Right hindlimb (tissue), 1 donor: ENCODE measurements at places on chromosomes 2 and 18.

GRCh38 chr2:237873421-237873831 is 14.0 kb downstream of the RAMP1 start:
- DNase-seq = peak; percentile 60

- DNase-seq = no peak
Measured at GRCh38 chr2:134512734-134513464, 205.9 kb downstream of the TMEM163 start.

DNA sequence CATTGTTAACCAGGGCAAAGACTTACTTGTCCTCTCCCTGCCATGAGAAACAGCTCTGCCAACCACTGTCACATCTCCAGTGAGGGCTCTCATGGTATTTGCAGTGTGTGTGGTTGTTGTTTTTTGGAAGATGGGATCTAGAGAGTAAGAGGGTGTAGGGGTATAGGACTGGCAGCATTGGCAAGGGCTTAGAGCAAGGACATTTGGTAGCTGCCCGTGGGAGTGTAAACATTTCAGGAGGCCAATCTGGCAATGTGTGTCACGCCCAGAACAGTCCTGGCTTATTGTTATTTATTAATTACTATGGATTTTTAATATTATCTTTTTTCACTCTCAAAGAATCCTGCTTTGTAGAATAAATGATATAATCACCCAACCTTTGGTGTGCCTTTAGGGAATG is 90.5 kb downstream of the TMEM17 start:
- no peak for DNase-seq

- no peak for DNase-seq
Measured at GRCh38 chr18:73340135-73340977, 472.6 kb upstream of the NETO1 start.

DNA sequence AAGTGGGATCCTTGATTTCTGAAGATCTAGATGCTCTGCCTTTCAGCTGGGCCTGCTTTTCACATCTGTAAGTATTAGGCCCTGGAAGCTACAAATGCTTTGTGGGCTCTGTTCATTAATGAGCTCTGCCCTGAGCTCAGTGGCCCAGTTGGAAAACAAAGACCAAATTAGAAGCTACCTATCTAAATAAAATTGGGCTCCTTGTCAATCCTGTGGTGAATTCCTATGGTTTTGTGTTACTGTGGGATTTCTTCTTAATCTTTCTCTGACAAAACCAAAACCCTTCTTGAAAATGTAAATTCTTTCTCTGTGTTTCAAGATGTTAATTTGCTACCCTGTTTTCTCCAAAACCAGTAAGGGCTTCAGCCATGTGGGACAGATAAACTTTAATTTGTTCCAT is 219.0 kb upstream of the HS6ST1 start:
- no peak for DNase-seq

GRCh38 chr2:102001767-102002142 is 10.0 kb downstream of the IL1R2 start:
- DNase-seq = no peak
